Psoas muscle (tissue), 8 donors: ENCODE measurements at places on chromosomes 11 and 22.

DNA sequence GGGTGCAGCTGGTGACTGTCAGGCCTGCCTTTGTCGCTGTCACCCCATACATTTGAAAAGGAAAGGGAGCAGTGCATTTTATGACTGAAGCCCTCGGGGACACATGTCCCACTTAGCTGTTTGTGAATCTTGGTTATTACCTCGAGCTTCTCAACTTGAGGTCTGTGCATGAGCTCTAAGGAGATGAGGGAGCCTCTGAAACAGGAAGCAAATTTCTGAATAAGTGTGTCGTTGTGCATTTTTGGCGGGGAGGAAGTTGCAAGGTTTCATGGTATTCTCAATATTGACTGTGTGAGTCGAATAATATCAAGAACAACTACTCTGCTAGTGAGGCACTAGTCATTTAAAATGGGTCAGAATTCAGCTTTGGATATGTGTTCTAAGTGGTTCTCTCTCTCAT lies 149.7 kb upstream of the PLET1 start:
- DNase-seq = no peak

DNA sequence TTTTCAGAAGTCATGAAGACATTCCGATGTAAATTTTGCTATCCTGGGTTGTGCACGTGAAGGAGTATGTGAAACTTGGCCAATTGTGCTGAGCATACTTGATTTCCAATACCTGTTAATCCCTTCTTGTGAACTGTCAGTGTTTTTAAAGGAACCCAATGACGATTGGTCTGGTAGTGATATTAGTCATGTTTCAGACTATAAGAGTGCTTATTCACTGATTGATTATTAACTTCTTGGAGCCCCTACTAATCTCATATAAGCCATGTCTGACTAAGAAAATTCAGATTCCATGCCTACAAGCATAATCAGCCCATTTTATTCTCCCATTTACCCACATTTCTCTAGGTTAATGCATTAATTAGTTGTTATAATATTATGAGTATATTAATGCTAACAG lies 330.8 kb upstream of the MTNR1B start:
- no peak for DNase-seq

GRCh38 chr22:31089160-31090100 lies 8.3 kb downstream of the SMTN start:
- peak; percentile 59 for DNase-seq

GRCh38 chr22:32758866-32759385 lies 42.6 kb upstream of the TIMP3 start:
- DNase-seq = no peak

GRCh38 chr11:69511358-69512055 lies 30.0 kb downstream of the LINC01488 start:
- no peak for DNase-seq

- no peak for DNase-seq
These were observed 6.8 kb downstream of the QSER1 start for GRCh38 chr11:32899438-32899837.

GRCh38 chr22:50018608-50019285 lies 6.2 kb upstream of the IL17REL start:
- no peak for DNase-seq

- no peak for DNase-seq
These were observed 500 bp upstream of the ADSL start for GRCh38 chr22:40345815-40346184.

DNA sequence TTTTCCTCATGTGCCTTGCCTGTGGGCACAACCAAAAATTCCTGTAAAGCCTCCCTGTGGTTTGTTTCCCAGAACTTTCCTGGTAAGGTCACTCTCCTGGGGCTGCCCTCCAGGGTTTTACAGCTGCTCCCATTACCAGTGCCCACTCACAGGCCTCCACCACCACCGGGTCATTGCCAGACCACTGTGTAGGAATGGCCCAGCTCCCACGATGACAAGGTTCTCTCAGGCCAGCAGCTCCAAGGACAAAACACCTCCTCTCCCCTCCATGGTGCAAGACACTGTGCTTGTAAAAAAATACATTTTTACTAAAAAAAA lies 96.1 kb upstream of the AKIP1 start:
- no peak for DNase-seq

- no peak for DNase-seq
These were observed 31.8 kb upstream of the RFPL3 start for GRCh38 chr22:32325811-32326237.

DNA sequence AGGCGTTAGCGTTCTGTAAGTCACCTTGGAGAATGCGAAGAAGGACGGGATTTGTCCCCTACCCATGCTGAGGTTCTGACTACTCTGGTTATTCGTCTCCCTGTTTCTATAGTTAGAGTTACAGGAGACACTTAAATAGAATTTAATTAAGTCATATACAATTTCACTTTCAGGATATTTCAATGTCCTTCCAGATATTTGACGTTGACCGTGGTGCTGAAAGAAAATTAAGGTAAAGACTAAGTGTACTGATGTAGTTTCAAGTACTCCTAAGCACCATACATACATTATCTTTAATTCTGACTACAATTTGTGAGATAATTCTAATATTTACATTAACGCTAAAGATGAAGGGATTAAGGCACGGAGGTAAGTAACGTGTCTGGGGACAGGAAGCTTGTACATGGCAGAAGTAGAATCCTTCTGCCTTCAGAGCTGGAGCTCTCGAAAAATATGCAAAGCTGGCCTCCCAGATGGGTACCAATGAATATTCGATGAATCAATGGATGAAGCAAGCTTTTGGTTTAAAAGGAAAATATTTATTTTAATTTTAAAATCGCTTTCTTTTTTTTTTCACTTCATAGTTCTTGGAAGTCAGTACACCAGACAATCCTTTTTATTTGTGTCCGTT lies 539 bp upstream of the SLC36A4 start:
- DNase-seq = no peak

GRCh38 chr11:12312132-12312531 lies 65.2 kb upstream of the PARVA start:
- DNase-seq = no peak
